ENCODE measurements at places on chromosomes 2 and 18.
A peak's percentile ranks its signal among the peaks of the same experiment; 100 is the strongest.

DNA sequence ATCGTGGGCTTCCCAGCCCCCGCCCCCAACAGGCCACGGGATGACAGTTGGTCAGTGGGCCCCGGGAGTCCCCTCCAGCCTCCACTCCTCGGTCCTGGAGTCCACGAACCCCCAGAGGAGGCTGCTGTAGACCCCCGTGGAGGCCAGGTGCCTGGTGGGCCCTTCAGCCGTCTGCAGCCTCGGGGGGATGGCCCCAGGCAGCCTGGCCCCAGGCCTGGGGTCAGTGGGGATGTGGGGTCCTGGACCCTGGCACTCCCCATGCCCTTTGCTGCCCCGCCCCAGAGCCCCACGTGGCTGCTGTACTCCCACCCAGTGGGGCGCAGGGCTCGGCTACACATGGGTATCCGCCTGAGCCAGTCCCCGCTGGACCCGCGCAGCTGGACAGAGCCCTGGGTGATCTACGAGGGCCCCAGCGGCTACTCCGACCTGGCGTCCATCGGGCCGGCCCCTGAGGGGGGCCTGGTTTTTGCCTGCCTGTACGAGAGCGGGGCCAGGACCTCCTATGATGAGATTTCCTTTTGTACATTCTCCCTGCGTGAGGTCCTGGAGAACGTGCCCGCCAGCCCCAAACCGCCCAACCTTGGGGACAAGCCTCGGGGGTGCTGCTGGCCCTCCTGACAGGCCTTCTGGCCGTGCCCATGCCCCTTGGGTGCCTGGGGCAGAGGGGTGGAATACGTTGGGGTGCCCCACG is 7.6 kb downstream of the NEU4 start:
- no peak for DNase-seq

- DNase-seq: no peak
Measured at GRCh38 chr2:226124548-226125011, 675.0 kb downstream of the IRS1 start.

DNA sequence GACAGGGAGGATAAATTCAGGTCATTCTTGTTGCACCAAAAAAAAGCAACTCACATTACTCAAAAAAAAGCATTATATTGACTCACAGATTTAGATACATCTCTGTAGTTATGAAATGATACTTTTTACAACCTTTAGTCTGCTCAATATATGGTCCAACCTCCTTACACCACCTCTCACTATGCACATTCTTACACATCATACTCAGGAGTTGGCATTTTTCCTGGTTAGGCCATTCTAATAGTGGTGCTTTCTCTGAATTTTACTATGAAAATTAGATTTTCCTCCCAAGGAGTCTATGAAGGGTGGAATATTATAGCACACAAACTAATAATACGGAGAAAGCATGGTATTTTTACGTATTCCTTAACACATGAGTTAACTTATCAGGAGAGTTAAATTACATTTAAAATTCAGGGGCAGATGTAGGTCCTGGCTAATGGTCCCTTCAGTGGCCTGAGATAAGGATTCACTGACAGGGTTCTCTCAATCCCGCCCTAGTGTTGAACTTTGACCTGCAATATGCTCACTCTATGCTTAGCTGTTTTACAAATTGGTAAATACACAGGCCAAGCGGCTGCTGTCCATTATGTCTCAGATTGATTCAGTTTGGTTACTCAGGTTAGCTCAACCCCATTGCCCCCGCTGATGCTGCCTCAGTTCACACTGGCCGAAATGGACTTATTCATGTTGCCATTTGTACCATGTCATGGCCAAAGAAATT is 153.6 kb downstream of the NCKAP5 start:
- peak; percentile 26 for DNase-seq

GRCh38 chr2:227324642-227324994 is 433 bp upstream of the MFF start:
- peak; percentile 31 for DNase-seq
